Hippocampal formation (tissue), 2 donors: ENCODE measurements at places on chromosomes 5 and 9.

GRCh38 chr5:134533115-134533815 lies 7.8 kb downstream of the JADE2 start:
- DNase-seq = no peak

DNA sequence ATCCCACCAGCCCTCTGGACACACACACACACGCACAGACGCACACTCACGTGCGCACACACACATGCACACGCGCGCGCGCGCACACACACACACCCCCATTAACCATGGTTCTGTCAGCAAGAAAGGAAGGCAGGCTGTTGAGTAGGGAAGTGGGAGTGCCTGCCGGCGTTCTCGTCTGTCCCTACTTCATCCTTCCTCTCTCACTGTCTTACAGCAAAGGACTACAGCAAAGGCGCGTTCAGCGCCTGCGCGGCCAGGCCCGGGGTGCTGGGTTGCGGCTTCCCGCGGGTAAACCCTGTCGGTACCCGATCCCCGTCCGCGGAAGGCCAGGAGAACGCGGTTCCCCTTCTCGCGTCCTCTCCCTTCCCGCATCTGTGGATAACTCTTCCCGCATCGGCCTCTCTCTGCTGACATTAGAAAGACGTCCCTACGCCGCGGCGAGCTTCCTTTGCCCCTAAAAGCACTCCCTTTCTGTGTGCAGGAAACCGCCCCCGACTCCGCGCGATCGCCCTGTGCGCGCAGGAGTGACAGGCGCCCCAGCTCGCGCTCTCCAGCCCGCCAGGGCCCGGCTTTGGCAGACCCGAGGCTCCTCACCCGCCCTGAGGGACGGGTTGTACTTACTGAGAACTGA lies 219.2 kb downstream of the AGTPBP1 start:
- DNase-seq = no peak

DNA sequence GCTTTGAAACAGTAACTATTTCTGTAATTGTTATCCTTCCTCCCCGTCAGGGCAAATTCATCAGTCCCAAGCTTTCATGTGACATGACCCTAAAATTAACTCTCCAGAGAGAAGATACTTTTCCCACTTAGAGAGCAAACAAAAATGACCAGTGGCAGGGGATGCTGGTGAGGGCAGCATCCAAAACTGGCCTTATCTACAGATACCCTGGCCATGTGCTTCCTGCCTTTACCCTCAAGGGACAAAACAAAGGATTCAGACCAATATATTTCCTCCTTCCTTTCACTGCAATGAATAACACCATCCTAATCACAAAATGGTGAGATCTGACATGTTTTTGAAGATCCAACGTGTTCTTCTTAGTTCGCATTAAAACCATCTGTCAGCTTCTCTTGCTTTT lies 267.2 kb downstream of the MAN2A1 start:
- DNase-seq = no peak

DNA sequence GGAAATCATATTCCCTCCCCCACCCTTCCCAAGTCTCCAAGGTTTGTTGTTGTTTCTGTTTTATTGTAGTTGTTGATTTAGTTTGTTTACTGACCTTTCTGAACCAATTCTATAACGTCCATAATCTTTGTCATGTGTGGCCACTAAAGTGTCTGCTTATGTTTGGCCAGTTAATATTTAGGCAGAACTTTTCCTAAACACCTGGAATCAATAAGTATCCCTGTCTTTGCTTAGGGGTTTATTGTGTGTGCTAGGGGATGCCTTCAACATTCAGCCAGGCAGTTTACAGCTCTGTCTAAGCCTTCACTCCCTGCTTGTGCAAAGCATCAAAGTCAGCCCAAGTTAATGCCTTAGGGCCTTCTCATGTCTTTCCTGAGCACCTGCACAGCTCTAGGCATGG lies 16.9 kb upstream of the LECT2 start:
- DNase-seq = no peak

- DNase-seq = no peak
Observed at GRCh38 chr5:66066826-66067225, 77.3 kb upstream of the SREK1 start.
